ENCODE measurements at places on chromosomes 1 and 21.

GRCh38 chr21:29074007-29074376, 544 bp upstream of the CCT8 start:
- no peak for DNase-seq

DNA sequence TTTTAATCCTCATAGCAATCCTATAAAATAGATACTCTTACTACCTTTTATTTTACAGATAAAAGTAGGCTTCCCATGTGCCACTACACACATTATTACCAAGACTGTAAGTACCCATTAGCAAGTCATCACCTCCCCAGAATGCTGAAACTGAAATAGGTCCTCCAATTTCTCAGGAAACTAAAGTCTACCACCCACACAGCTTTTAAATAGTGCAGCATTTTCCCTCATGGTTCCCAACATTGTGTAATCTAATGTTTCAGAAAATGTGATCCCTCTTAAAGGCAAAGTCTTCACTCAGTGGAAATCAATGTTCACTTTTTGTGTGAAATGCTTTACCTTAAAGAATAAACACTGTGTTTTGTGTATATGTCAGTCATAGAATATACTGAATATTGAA, 356.5 kb downstream of the GPATCH2 start:
- no peak for DNase-seq

DNA sequence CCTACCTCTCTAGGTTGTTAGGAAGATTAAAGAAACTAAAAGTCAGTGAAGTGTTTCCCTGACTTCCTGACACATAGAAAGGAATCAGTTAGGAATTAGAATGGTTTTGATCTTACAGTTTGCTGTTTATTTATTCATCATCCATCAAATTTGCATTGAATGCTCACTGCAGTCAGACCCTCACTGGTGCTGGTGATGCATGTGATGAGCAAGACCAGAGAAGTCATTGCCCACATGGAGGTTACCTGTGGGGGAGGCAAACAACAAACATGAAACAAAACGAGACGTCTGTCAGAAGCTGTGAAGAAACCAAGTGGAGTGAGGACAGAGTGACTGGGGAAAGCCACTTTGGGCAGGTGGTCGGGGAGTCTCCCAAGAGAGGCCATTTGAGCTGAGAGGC, 6.4 kb downstream of the CTPS1 start:
- DNase-seq = no peak

DNA sequence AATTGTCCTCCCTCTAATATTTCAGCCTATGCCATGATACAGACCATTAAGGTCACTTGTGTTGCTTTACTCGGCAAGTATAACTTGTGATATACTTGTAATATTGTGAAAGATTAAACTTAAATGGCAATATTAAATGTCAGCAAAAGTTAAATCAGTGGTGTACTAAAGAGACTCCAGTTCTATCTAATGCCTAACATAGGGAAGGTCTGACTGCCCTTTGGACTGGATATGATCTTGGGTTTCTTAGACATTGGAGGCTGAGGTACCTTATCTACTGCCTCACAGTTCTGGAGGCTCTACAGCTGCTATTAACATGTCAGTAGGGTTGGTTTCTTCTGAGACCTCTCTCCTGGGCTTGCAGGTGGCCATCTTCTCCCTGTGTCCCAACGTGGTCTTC, 89.9 kb downstream of the MT1HL1 start:
- DNase-seq = no peak

- DNase-seq = no peak
Measured at GRCh38 chr1:204480515-204480914, 14.1 kb downstream of the PIK3C2B start.

GRCh38 chr1:112444269-112444668, 48.3 kb downstream of the CTTNBP2NL start:
- DNase-seq = no peak

DNA sequence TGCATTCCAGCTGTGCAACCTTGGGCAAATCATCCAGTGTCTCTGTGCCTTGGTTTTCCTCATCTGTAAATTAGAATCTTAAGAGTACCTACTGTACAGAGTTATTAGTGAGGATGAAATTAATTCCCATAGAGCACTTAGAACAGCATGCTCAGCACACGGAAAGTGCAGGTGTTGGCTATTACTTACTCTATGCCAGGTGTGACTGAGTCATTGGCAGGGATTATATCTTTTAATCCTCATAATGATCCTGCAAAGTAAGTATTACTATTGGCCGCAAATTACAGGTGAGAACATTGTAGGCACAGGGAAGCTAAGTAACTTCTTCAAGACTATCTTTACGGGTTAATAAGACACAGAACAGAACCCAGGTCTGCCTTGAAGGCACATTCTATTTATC, 6.3 kb upstream of the UBE2U start:
- no peak for DNase-seq

DNA sequence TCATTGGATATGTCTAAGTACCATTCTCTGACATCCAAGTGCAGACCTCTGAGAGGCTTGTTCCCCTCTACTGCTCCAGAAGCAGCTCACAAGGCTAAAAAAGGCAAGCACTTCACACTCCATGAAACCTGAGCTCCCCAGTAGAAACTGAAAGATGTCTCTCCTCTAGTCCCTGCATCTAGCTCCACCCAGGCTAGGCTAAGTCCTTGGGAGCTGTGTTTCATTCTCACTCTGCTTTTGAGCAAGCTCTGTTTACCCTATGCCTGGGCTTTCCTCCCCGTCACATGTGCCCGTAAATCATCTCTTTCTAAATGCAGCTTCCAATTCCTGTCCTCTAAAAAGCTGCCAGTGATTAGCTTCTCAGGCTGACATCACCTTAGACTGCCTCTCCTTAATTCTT, 39.0 kb downstream of the LRRC71 start:
- DNase-seq = no peak

DNA sequence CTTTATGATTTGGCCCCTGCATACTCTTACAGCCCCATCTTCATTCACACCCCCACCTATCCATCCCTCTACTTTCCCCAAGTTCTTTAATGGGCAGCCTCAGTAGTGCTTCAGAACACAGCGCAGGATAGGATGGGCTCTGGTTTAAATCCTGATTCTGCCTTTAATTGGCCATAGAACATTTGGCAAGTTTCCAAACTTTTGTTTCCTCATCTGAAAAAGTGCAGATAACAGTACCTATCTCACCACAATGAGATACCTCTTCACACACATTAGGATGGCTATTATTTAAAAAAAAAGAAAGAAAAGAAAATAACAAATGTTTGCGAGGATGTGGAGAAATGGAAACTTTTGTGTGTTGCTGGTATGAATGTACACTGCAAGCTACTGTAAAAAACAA, 142.5 kb upstream of the VANGL1 start:
- DNase-seq = no peak

DNA sequence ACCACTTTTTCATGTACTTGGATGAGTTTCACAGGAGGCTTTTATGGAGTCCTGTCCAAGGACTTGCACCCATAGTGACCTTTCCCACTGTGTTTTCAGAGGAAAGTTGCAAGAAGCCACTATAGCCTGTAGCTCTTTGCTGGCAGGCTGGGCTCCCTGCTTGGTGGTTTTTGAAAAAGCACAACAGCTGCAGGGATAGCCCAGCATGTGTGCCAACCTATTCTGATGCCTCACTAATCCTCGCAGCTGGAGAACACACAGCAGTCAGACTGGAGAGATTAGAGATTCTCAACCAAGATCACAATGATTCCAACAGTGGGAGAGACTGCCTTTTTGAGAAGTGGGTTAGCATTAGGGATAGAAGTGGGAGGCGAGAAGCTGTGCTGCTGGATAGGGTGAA, 24.1 kb upstream of the ARHGEF11 start:
- DNase-seq = no peak

DNA sequence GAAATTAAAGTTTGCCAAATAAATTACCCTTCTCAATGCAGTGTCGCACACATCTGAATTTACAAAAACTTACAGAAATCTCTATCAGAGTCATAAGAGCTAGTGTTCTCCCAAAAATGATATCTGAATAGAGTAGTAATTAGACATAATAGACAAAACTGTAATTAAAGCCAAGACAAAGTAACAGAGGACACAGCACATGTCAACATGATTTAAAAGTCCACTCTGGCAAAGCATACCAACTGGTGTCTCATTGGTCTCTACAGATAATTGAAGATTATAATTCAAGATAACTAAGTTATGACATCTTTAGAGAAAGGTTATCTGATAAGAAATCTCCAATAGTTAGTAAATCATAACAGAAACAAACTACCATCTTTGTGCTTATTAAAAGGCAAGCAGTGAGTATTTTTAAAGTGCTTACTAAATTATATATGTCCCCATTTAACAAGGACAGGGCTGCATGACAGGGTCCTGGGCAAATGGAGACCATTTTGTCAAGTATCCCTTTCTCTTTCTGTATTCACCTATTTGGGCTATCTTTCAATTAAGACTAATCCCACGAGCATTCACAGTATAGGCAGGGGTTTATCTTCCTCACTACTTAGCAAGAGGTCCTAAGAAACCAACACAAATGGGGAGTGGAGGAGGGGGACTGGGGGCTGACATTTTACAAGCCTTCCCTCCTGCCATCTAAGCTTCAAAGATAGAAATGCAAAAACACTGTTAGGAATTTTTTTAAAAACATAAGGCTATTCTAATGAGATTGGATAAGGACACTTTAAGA, 26.0 kb downstream of the PTP4A2 start:
- DNase-seq = no peak

DNA sequence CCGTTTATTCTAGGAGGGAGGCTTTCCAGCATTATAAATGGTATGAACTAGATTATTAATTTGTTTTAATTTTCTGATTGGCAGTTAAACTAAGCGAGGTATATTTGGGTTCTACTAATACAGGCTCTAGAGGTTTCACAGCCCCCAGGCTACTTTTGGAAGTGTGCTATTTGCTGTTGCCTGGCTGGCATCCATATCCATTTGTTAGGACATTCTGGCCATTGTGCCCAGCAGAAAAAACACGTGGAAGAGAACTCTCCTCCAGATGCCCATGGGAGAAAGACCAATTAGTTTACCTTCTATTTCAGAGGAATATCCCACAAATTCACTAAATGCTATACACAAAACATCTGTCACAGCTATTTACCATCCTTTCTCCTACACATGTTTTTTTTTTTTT, 29.3 kb downstream of the MACO1 start:
- no peak for DNase-seq

- DNase-seq = no peak
Measured at GRCh38 chr1:226722240-226722900, 16.7 kb downstream of the ITPKB start.

DNA sequence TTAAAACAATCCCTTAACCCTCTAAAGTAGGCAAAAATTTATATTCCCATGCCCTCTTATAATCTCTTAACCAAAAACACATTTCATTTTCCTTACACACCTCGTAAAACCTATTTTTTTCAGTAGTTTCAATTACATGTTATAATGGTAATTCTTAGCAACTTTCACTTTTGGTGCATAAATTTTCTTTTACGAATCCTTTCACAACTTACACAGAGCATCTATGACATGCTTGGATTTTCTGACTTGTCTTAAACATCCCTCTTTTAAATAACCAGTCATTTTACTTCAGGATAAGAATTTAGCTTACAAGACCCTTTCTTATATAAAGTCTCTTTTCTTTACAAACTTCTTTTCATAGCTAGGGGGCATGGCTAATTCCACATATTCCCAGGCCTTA, 8.9 kb upstream of the MRPL55 start:
- DNase-seq = no peak

GRCh38 chr1:234212764-234213657, 160.2 kb upstream of the COA6 start:
- DNase-seq = no peak

GRCh38 chr1:234710381-234710780, 100.4 kb upstream of the IRF2BP2 start:
- DNase-seq = no peak

DNA sequence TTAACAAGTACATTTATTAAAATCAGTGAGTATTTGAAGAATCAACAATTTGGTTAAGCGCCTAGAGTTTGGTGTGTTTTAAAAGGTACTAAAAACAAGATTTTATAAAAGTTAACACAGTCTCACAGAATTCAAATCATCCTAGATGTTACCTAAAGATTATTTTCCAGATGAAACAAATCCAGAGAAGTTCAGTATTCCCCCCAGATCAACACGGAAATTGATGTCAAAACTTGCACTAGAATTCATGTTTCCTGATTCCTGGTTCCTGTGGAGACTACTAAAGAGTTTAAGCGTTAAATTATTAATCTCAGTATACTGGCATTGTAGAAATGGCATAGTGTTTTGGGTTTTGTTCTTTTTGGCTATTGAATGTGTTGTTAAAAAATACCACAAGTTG, 1.4 kb downstream of the PTBP2 start:
- no peak for DNase-seq

All from NCI-H774 (cell line).